ENCODE measurements at places on chromosomes 1 and 21.

DNA sequence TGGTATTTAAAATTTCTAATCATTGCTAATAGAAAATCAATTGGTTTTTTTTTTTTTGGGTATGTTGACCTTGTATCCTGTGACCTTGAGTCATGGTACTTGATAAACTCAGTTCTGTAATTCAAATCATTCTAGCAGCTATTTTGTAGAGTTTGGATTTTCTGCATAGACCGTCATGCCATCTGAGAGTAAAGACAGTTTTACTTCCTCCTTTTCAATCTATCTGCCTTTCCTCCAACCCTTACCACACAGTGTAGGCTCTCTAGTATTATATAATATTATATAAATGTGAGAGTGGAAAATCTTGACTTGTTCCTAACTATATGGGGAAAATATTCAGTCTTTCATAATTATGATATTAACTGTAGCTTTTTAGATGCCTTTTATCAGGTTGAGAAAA lies 7.0 kb downstream of the TDRD5 start:
- no peak for DNase-seq

DNA sequence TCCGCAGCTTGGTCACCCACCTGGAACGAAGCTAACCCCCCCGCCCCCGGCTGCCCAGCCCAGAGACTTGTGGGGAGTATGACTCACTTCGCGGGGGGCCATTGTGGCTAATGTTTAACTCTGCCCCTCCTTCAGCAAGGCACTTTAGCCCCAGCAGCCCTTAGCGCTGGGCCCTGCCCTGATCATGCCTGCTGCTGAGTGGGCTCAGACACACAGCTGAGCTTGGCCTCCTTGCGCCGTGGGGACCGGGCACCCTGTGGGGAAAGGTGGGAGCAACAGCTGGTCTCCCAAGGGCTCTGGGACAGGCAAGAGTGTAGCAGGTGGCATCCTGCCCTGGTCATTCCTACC lies 6.3 kb upstream of the LAD1 start:
- DNase-seq: peak; percentile 49

- no peak for DNase-seq
Observed at GRCh38 chr1:79899914-79900313, 893.4 kb upstream of the ADGRL4 start.

GRCh38 chr1:43272161-43272560 lies 2.4 kb downstream of the TMEM125 start:
- DNase-seq: no peak

GRCh38 chr21:44087426-44088400 lies 19.5 kb upstream of the PWP2 start:
- no peak for DNase-seq

- DNase-seq: no peak
Observed at GRCh38 chr1:2973601-2974593, 47.4 kb upstream of the ACTRT2 start.
